Activated naive CD8-positive, alpha-beta T cell treated with anti-CD3 and anti-CD28 coated beads, Interleukin-2, amount 10 ng/mL, durations not matched to agents 7 days and 5 days (primary cell): ENCODE measurements at places on chromosomes 7 and 10. TPM values are rescaled to one million over a fixed set of nuclear protein-coding genes. Genes with fewer than 3 reads are reported as not detected.

The DENND2A gene
- not detected for total RNA-seq

- no peak for DNase-seq
These were observed 33.2 kb downstream of the ABCC2 start for GRCh38 chr10:99815621-99816020.

DNA sequence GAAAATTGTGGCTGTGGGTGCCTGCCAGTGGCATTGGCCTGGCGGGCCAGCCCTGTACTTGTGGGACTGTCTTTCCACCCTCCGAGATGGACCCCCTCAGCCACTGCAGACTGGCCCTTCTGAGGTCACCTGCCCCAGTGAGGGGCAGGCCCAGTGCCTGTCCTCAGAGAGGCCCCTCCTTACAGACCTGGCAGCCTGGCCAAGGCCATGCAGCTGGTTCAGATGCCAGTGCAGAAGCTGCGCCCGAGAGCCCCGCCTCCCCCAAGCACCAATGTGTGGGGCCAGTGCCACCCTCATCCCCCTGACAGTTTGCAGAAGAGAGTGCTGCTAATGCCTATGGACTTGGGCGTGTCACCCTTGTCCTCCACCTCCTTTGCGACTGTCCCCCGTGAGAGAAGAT is 10.0 kb downstream of the ZNF316 start:
- no peak for DNase-seq

DNA sequence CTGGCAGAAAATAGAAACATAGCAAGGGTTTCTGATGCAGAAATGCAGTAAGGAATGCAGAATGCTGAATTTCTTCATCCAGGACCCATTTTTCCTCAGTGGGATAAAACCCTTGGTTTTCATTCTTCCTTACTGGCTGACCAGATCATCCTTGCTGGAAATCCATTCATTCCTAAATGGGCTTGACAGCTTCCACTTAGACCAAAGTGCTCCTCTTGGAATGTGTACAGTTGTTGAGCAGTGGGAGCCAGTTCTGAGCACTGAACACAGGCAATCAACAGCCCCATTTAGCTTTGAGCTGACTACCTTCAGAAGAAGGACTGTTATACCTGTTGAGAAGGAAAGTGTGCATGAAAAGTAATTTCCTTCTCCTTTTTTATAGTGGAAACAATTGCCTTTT is 232.1 kb downstream of the SORCS3 start:
- DNase-seq: no peak

DNA sequence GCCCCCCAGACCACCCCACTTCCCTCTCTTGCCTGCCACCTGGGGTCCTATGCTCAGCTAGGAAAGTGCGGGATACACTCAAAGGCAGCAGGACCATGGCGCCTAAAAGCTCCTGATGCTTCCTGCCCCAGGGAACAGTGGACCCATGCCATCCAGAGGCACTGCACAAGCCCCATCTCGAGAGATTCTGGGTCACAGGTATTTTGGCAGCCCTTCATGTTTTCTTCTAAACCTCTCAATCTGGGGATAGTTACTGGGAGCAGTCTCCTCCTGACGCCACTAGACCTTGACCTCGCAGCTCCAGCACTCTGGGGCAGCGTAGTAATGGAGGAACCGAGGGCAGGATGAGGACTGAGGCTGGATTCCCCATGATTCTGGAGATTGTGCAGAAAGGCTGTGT is 107.1 kb downstream of the GRK5 start:
- DNase-seq: no peak
